ENCODE measurements at places on chromosomes 11 and 22. TPM values are rescaled to one million over a fixed set of nuclear protein-coding genes. Genes with fewer than 3 reads are reported as not detected.
A peak's percentile ranks its signal among the peaks of the same experiment; 100 is the strongest.

The APOL1 gene
- total RNA-seq: 25.5 TPM

GRCh38 chr22:39522567-39523300, 2.4 kb downstream of the ATF4 start:
- peaks cover 7% of the 10 kb centered on the region for H3K4me1 ChIP-seq
- H3K27ac ChIP-seq: peak overlapping the region; percentile 6
- H3K27me3 ChIP-seq: no peaks in the 10 kb centered on the region

The OR4A16 gene
- total RNA-seq: not detected

DNA sequence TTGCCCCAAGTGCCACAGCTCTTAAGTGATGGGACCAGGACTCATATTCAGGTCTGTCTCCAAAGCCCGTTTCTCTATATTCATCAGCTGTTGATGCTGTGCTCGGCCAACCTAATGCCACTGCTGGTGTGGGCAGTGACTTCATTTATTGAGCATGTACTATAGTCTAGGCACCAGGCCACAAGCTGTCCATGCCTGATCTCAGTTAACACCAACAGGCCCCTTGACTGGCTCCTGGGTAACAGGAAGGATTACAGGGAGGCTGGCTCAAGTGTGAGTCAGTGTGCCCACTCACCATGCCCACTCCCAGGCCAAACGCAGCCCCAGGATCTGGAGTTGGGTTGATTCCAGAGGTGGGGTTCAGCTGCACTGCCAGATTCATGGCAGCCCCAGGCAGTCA, 8.6 kb upstream of the CRYBB2 start:
- H3K27me3 ChIP-seq: no peaks in the 10 kb centered on the region
- no peak overlapping the region for H3K27ac ChIP-seq
- H3K4me1 ChIP-seq: no peaks in the 10 kb centered on the region
- DNase-seq: no peak
- H3K4me3 ChIP-seq: no peak overlapping the region

DNA sequence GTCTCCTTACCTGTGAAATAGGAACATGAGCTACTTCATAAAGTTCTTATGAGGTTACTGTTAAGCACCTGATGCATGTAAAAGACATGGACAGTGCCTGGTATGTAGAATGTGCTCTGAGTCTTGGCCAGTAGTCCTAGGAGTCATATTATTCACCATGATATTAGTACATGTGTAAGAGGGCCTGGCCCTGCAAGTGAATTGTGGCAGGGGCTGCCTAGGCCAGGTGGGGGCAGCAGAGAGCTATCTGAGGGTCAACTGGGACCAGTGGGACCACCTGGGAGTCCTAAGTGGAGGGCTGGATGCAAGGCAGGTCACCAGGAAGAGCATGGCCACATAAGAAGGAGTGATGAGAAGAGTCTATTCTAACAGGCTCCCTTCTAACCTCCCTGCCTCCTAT, 529.5 kb downstream of the SOX6 start:
- no peak overlapping the region for H3K27ac ChIP-seq
- no peaks in the 10 kb centered on the region for H3K27me3 ChIP-seq
- H3K36me3 ChIP-seq: no peaks in the 10 kb centered on the region
- DNase-seq: peak; percentile 68

DNA sequence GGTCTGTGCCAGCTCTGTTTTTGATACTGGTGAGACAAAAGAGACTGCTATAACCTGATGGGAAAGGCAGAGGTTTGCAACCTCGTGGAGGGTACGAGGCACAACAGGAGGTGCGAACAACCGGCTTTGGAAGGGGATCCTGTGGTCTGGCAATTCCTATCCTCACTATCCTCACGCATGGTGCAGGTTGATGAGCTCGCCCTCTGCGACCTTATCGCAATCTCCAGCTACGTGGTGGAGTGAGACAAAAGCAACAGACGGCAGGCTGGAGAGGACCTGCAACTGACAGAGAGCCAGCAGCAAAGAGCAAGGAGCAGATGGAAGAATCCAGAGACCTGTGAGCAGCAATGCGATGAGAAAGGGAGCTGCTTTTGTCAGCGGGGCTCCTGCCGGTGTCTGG, 47.3 kb upstream of the TSKU start:
- no peaks in the 10 kb centered on the region for H3K27me3 ChIP-seq
- no peak overlapping the region for H3K27ac ChIP-seq
- H3K36me3 ChIP-seq: no peaks in the 10 kb centered on the region
- DNase-seq: no peak

The LRRN4CL gene
- 0.16 TPM for total RNA-seq

The TMPRSS6 gene
- 1.0 TPM for total RNA-seq

The OR10A6 gene
- total RNA-seq: not detected

The BID gene
- total RNA-seq: 15.7 TPM

The NAV2 gene
- 17.2 TPM for total RNA-seq

The ELFN2 gene
- total RNA-seq: 1.2 TPM

DNA sequence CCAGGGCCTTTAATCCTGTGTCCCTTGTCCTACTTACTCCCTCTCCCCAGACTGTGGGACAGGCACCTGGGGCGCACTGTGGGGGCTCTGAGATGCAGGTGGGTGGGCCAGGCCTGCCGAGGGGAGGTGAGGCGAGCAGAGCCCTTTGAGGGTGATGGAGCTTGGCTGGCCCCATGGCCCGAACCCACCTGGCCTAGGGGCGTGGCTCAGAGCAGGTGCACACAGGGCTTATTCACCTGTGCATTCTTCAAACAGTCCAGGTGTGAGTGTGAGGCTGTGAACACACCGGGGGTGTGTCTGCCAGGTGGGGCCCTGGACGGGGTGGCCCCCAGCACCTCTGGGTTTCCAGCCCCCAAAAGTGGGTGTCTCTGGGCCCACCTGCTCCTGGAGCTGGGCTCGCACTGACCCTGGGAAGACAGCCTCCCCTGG, 9.0 kb upstream of the MUC5AC start:
- no peaks in the 10 kb centered on the region for H3K4me1 ChIP-seq
- no peaks in the 10 kb centered on the region for H3K36me3 ChIP-seq
- no peak overlapping the region for H3K27ac ChIP-seq
- DNase-seq: no peak
- no peak overlapping the region for H3K4me3 ChIP-seq

- no peak overlapping the region for H3K27ac ChIP-seq
- no peaks in the 10 kb centered on the region for H3K36me3 ChIP-seq
- no peak overlapping the region for H3K4me3 ChIP-seq
Measured at GRCh38 chr11:123235117-123235655, 40.1 kb upstream of the CLMP start.

- no peak overlapping the region for H3K27ac ChIP-seq
- DNase-seq: no peak
- H3K27me3 ChIP-seq: no peaks in the 10 kb centered on the region
- peaks cover 22% of the 10 kb centered on the region for H3K4me1 ChIP-seq
Measured at GRCh38 chr22:36406721-36407120, 19.0 kb upstream of the MYH9 start.

The PHOX2A gene
- not detected for total RNA-seq

- no peaks in the 10 kb centered on the region for H3K36me3 ChIP-seq
- H3K27me3 ChIP-seq: no peaks in the 10 kb centered on the region
- H3K4me3 ChIP-seq: peak overlapping the region; percentile 71
Measured at GRCh38 chr22:23856721-23857605, 712 bp upstream of the SLC2A11 start.

DNA sequence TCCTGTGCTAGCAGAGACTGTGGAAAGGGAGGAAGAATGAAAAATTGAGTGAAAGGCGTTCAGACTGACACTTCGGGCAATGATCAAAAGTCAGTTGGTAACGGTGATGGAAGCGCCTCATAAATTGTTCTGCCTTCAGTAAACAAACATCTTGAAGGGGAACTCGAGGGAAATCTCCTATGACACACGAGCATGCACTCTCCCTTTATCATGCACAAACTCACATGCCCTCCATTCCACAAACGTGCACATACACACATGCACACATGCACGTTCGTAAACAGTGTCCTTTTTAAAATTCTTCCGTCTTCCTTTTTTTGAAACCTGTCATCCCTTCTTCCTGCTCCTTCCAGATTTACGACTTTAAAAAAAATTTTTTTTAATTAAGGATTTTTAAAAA, 77.8 kb upstream of the TMEM45B start:
- no peaks in the 10 kb centered on the region for H3K4me1 ChIP-seq
- H3K4me3 ChIP-seq: no peak overlapping the region
- no peaks in the 10 kb centered on the region for H3K36me3 ChIP-seq
- no peaks in the 10 kb centered on the region for H3K27me3 ChIP-seq
- no peak for DNase-seq
- no peak overlapping the region for H3K27ac ChIP-seq

GRCh38 chr22:19836512-19836911, 18.2 kb downstream of the GNB1L start:
- no peak overlapping the region for H3K4me3 ChIP-seq
- H3K4me1 ChIP-seq: no peaks in the 10 kb centered on the region
- H3K36me3 ChIP-seq: no peaks in the 10 kb centered on the region
- no peaks in the 10 kb centered on the region for H3K27me3 ChIP-seq

DNA sequence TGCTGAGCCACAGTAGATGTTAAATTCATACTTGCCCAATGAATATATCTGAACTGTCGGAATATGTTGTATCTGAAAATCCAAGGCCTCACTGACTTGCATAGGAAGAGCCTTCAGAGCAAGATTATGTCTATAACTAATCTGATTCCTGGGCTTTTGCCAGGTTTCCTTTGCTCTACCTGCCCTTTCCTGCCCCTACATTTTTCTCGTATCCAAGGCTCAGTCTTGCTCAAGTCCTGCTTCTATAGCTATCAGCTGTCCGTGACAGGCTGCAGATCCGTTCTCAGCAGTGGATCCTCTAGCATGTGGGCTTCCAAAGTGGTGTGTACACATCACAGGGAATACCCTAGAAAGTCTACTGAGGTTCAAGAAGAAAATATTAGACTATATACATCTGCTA, 18.8 kb upstream of the USP47 start:
- no peak overlapping the region for H3K27ac ChIP-seq
- no peaks in the 10 kb centered on the region for H3K36me3 ChIP-seq
- H3K4me3 ChIP-seq: no peak overlapping the region
- no peaks in the 10 kb centered on the region for H3K27me3 ChIP-seq
- no peak for DNase-seq
- H3K4me1 ChIP-seq: peaks cover 7% of the 10 kb centered on the region

DNA sequence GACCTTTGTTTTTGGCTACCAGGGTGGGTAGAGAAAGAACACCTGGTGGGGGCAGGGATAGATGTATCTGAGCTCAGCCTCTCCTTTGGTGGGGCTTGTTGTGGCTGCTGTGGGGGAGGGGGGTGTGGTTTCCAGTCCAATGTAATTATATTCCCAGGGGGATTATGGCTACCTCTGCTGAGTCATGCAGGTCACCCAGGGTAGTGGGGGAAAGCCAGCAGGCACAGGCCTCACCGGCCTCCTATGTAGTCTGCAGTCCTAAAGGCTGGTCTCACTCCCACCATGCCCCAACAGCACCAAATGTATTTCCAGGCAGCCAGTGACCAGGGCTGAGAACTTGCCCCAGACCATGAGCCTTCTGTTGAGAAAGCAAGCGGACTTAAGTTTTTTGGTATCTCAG, 119.6 kb downstream of the DYNC2H1 start:
- H3K4me3 ChIP-seq: no peak overlapping the region
- no peaks in the 10 kb centered on the region for H3K36me3 ChIP-seq
- no peak for DNase-seq
- no peaks in the 10 kb centered on the region for H3K27me3 ChIP-seq
- no peak overlapping the region for H3K27ac ChIP-seq
- H3K4me1 ChIP-seq: no peaks in the 10 kb centered on the region

GRCh38 chr11:115617767-115618166, 113.6 kb upstream of the CADM1 start:
- H3K4me3 ChIP-seq: no peak overlapping the region
- no peaks in the 10 kb centered on the region for H3K4me1 ChIP-seq
- DNase-seq: no peak
- no peaks in the 10 kb centered on the region for H3K36me3 ChIP-seq
- no peak overlapping the region for H3K27ac ChIP-seq
- H3K27me3 ChIP-seq: no peaks in the 10 kb centered on the region

GRCh38 chr11:32400670-32401369, 34.5 kb downstream of the WT1 start:
- H3K27me3 ChIP-seq: peaks cover 4% of the 10 kb centered on the region
- no peaks in the 10 kb centered on the region for H3K4me1 ChIP-seq
- DNase-seq: no peak
- no peaks in the 10 kb centered on the region for H3K36me3 ChIP-seq

DNA sequence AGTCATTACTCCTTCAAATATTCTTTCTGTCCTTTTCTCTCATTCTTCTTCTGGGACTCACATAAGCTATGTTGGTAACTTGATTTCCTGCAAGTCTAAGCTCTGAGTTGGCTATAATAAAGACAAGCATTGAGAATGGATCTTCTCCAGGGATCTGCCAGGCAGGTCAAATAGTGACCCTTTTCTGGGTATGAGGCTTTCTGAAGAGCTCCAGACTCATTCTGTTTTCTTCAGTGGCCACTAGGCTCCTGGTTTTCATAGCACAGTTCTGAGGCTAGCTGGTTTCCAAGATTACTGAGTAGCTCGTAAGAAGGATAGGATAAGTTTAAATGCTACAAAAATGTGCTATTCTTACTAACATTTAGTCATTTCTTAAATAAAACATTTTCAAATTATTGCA, 38.3 kb downstream of the TMPRSS5 start:
- H3K36me3 ChIP-seq: no peaks in the 10 kb centered on the region
- no peak overlapping the region for H3K4me3 ChIP-seq
- H3K4me1 ChIP-seq: peaks cover 7% of the 10 kb centered on the region
- no peak overlapping the region for H3K27ac ChIP-seq
- no peak for DNase-seq

The TMEM121B gene
- 0.60 TPM for total RNA-seq

The APOL5 gene
- total RNA-seq: not detected

The FGF4 gene
- total RNA-seq: not detected

GRCh38 chr11:115257678-115258077, 246.5 kb downstream of the CADM1 start:
- no peaks in the 10 kb centered on the region for H3K4me1 ChIP-seq
- DNase-seq: no peak
- no peak overlapping the region for H3K4me3 ChIP-seq
- H3K27me3 ChIP-seq: no peaks in the 10 kb centered on the region
- no peak overlapping the region for H3K27ac ChIP-seq

GRCh38 chr11:45674481-45675190, 9.2 kb upstream of the CHST1 start:
- no peak overlapping the region for H3K4me3 ChIP-seq
- no peaks in the 10 kb centered on the region for H3K36me3 ChIP-seq
- H3K27ac ChIP-seq: no peak overlapping the region
- no peak for DNase-seq
- no peaks in the 10 kb centered on the region for H3K27me3 ChIP-seq

The TREH gene
- 0.32 TPM for total RNA-seq

DNA sequence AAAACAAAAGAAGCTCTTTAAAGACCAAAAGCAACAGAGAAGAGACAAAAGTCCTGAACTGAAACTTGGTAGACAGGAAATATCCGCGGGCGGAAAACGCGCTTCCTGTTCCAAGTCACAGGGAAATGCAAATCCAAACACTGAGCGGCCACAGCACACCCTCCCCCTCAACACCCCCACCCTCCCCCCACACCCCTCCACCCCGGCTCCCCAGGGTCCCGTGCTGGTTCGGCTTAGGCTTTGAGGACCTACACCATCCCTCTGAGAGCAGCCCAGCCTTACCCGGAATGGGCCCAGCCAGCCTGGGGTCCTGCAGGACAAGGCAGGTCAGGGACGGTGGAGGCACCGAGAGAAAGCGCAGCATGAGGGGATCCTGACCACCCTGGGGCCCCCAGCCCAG, 160.4 kb downstream of the BRD1 start:
- H3K36me3 ChIP-seq: no peaks in the 10 kb centered on the region
- H3K27ac ChIP-seq: no peak overlapping the region
- no peak overlapping the region for H3K4me3 ChIP-seq
- H3K27me3 ChIP-seq: no peaks in the 10 kb centered on the region
